Caki2 (cell line): ENCODE measurements at places on chromosomes 7 and 10.
A peak's percentile ranks its signal among the peaks of the same experiment; 100 is the strongest.

DNA sequence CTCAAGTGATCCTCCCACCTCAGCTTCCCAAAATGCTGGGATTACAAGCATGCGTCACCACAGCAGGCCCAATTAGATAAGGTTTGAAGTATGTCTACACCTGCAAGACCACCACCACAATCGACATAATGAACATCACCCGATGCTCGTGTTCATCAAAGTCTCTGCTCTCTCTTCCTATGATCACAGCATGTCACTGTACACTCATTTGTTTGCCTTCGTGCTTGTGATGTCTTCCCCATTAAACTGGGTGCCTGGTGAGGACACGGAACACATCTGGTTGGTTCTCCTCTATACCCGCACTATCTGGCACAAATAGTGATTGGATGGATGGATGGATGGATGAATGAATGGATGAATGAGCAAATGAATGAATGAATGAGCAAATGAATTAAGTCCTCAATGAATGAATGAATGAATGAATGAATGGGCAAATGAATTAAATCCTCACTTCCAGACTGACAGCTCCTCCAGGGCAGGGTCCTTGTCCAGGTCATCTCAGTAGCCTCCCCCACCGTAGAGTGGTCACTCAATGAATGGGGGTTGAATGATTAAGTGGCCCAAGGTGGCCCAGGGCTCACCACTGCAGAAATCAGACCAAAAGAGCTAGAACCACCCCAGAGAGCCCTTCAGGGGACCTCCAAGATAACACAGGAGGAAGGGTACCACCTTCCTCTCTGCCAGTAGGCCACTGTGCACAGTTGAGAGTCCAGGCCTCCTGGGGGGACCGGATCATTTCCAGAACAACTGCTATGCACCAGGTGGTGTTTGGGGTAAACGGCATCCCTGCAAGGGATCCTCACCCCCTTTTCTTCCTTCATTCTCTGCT is 101.9 kb upstream of the TNRC18 start:
- DNase-seq, result peak; percentile 58

DNA sequence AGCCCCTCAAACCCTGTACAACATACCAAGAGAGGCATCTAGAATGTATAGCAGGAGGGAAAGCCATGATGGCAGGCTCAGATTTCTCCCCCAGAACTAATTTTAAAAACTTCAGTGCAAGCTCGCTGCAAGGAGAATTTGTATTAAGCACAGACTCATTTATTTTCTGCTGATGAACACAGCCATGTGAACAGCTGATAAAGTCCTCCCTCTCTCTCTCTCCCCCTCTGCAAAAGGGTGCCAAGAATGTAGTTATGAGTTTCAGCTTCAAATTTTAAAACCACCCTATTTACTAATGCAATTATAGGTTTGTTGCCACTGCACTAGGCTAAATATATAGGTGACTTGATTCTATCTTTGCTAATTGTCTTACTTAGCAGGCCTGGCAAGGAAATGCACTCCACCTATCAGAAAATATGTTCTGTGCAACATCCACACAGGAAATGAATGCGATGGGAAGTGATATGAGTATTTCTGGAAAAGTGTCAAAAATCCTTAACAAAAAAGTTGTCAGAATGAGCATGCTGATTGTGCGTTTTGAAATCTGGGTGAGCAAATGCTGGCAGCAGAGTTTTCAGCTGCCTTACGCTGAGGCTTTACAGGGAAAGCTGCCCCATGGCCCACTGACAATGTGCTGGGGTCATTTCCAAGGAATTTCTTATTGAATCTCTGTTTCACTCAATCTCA is 43.4 kb upstream of the GHITM start:
- no peak for DNase-seq

- DNase-seq, result no peak
Observed at GRCh38 chr7:143419880-143420279, 11.2 kb upstream of the EPHA1 start.

DNA sequence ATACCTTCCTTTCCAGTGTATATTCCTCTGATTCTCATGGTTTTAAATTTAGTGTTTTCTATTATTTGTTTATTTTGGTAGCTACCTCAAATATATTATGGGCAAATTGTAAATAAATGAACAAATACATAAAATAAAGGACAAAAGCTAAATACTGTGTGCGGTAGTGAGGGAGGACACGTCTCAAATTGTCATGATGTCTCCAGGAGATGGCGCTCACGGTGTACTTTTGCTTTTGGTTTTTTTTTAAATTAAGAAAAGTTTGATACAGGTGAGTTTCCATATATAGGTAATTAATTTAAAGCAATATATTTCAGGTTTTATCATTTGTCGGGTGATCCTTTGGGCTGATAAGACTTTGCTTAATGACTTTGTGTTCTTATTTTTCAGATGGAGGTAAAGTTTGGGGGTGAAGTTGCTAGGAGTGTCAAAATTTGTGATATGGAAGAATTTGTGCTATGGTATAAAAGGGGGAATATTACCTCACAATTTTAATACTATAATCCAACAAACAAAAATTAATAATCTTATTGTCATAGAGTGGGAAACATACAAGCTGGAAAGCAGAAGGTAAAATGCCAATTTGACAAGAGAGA is 68.4 kb upstream of the TMEM229A start:
- no peak for DNase-seq

DNA sequence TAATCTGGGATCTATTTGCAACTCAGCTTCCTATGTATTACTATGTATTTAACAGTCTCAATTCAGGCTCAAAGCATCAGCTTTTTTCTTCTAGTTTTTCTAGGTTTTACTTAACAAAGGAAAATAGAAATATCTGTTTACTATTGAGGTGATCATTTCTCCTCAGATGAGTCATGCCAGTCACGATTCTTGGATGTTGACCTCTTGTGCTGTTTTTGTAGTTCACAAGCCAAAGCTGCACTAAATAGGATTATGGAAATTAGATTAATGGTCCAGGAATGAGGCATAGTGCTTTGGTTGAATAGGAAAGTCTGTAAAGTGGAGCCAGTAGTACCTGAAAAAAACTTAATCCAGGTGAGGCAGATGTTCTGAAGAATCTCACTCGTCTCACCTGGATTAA is 198.3 kb upstream of the KAT6B start:
- DNase-seq, result no peak

- no peak for DNase-seq
Observed at GRCh38 chr7:55024776-55025175, 6.0 kb downstream of the EGFR start.

DNA sequence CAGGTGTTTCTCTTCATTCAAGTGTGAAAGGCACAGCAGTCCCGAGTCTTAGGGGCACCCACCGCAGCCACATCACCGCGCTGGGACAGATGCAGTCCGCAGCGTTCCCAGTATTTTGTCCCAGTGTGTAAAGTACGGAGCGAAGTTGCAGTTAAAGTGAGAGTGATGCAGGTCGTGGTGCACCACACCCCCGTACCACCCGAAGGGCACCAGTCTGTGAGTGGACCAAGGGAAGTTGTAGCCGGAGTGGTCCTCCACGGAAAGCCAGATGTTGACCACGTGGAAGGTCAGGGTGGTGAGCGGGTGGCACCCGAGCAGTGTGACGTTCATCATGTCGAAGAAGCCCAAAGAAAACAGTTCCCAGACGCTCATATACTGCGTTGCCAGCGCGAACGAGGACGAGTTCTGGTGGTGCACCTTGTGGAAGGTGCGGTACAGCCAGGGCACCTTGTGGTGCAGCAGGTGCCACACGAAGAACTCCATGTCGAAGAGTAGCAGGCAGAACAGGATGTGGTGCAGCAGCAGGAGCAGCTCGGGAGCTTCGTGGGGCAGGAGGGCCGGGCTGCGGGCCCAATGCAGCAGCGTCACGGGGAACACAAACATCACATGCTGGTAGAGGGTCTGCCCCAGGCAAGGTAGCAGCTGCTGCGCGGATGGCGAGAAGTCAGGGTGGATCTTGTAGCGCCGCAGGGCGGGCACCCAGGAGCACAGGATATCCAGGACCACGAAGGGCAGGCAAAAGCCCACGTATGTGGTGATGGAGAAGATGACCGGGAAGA is 526 bp downstream of the CH25H start:
- DNase-seq, result no peak

DNA sequence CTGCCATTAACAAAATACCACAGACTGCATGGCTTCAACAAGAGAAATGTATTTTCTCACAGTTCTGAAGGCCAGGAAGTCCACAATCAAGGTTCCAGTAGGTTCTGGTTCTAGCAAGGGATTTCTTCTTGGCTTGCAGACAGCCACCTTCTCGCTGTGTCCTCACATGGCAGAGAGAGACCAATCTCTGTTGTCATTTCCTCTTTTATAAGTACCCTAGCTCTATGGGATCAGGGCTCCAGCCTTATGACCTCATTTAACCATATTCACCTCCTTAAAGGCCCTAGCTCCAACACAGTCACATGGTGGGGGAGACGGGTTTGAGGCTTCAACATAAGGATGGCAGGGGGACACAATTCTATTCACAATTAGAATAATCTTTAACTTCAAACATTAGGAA is 23.6 kb downstream of the ABI1 start:
- DNase-seq, result no peak

DNA sequence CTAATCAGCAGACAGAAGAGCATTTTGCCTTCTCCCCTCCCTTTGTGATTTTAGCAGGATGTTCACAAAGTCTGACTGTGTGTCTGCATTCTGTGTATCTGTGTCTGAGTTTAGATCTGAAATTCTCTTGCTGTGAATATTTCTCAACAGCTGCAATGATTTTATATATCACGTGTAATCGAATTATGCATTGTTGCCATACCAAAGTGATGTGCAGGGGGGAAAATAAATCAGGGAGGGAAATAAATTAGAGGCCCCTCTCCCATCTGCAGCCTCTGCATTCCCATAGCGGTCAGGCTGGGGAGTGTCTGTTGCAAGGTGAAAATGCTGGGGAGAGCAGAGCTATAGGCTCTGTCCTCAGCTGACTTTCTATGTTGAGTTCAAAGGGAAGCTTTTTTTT is 209.0 kb downstream of the LRMDA start:
- no peak for DNase-seq

- DNase-seq, result no peak
Observed at GRCh38 chr7:138701537-138701923, 368 bp upstream of the SVOPL start.

DNA sequence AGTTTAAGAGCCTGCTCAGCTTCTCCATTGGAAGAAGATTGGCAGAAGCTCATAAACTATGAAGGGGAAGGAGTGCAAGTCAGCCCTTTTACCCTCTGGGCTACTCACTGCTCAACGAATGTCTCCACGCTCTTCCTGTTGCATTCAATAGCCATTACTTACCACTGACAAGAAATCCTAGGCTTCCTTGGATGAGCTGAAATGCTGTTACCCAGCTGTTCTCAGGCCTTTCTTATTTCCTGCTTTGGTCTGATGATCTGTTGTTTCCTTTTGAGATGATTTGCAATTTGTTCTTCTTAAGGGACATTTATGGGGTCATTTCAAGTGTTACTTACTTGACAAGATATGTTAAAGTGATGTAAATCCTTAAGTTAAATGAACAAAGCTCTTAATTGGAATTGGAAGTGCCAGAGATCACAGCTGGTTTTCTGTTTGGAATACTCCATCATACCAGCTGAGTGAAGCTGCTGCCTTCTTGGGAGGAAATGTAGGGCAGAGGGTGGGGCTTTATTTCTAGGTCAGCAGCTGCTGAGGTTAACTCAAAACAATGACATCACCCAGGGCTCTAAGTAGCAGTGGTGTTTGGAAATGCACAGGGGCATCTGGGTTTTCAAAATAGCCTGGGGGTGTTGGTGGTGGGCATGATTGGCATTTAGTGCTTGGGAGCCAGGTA is 170.0 kb downstream of the PRKCQ start:
- peak; percentile 37 for DNase-seq

DNA sequence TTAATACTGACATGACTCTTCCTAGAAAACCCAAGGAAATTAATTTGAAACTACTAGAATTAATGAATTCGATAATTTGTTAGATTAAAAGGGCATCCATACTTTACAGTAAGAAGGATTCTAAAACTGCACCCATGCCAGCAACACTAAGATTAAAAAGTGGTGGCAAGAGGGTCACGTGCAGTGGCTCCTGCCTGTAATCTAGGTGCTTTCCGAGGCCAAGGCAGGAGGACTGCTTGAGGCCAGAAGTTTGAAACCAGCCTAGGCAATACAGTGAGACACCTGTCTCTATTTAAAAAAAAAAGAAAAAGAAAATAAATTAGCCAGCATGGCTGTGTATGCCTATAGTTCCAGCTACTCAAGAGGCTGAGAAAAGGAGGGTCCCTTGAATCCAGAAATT is 58.2 kb downstream of the SRPK2 start:
- DNase-seq, result no peak

DNA sequence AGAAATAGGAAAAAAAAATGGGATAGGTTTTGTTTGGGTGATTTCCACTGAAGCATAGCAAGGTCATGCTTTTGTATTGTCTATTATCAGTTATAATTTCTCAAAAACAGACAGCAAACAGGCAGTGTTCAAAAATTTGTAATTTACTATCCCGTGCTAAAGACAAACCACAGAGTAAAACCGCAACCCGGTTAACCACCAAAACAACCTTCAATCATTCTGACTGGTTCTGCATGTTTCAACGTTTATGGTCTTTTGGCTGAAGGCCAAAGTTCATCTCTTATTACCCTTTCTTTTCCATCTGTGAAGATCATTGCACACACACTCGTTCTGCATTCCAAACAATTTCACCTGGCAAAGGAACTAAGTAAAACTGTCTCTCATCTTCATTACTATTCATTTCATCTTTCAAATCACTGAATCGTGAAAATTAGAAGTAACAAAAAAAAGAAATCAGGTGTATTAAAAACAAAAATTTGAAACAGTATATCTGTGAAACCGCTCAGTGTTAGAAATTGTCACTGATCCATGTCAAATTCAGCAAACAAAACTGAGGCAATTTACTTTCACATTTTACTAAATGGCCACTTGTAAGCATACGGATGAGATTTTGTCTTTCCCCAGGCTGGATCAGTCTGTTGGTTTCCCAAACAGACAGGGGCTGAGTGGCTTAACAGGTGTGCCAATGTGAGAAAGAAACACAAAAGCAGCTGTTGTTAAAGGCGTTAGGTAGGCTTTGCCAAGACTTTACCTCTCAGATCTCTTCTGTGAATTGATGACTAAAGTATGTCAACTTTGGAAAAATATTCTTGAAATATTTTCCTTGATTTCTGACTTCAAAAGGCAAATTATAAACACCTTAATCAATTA is 539.6 kb downstream of the CNTNAP2 start:
- DNase-seq, result peak; percentile 64

- no peak for DNase-seq
Observed at GRCh38 chr10:44459671-44460070, 74.8 kb upstream of the CXCL12 start.

DNA sequence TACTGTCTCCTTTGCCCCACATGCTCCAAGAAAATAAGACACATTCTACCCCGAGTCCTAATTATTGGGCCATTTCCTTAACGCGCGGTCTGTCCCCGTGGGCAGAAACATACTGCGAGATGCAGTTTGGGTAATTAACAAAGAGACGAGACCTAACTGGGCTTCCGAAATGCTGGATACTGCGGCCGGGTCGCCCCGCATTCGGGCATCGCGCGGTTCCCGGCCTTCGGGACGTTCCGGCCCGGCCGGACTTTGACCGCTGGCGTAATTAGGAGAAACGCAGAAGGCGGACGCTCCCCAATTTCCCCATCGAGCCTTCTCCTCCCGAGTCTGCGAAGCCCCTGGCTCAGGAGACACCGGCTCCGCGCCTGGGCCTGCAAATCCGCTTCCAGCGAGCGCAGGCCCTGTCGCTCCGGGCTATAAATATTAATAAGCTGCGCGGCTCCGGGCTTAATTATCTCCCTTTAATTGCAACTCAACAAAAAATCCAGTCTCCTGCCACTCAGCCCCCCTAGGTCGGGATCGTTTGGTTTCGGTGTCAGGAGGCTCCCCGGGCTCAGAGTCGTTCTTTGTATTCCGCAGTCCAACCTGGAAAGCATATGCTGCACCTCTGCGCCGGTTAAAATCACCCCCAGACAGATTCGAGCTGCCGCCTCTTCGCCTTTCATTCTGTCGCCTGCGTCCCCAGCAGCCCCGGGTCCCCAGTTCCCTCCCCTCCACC is 131.5 kb downstream of the SPAG6 start:
- no peak for DNase-seq
